ENCODE measurements at places on chromosomes 5 and 9.

- no peak for DNase-seq
Measured at GRCh38 chr5:156950716-156951115, 12.3 kb downstream of the TIMD4 start.

DNA sequence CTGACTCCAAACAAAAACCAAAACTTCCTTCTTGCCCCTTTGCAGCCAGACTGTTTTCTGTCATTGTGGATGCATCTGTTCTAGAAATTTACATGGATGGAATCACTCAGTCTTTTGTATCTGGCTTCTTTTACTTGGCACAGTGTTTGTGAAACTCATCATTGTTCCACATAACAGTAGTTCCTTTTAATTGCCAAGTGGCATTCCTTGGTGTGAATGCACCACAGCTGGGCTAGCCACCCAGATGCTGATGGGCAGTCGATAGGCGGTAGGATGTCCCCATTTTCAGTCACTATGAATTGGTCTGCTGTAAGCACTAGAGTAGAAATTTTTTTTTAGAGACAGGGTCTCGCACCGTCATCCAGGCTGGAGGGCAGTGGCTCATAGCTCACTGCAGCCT is 6.3 kb upstream of the CLPTM1L start:
- DNase-seq: no peak

- no peak for DNase-seq
Measured at GRCh38 chr9:70829591-70830265, 291.7 kb downstream of the TRPM3 start.

GRCh38 chr9:131087354-131087893 is 8.9 kb upstream of the AIF1L start:
- DNase-seq: no peak

DNA sequence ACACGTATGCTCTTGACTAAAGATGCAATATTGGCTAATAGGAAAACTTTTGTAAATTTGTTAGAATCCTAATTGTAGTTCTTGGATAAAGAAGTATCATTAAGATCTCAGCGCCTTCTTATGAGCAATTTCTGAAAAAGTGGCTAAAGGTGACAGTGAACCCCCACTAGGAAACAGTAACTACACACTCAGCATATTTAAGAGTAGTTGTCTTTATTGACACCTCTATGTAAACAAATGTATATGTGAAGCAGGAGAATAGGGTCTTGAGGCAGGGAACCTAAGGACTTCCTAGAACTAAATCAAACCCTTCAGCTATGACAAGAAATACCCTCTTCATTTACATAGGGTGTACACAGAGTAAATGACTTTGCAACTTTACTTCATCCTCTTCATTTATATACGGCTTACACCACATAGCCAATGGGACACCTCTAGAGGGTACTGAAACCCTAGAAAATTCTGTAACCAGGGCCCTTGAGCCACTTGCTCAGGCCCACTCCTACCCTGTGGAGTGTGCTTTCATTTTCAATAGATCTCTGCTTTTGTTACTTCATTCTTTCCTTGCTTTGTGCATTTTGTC is 2.8 kb downstream of the NIPSNAP3A start:
- DNase-seq: no peak

GRCh38 chr5:1174122-1174936 is 27.1 kb upstream of the SLC6A19 start:
- no peak for DNase-seq

GRCh38 chr5:64603676-64604075 is 86.6 kb upstream of the SHISAL2B start:
- DNase-seq: no peak

DNA sequence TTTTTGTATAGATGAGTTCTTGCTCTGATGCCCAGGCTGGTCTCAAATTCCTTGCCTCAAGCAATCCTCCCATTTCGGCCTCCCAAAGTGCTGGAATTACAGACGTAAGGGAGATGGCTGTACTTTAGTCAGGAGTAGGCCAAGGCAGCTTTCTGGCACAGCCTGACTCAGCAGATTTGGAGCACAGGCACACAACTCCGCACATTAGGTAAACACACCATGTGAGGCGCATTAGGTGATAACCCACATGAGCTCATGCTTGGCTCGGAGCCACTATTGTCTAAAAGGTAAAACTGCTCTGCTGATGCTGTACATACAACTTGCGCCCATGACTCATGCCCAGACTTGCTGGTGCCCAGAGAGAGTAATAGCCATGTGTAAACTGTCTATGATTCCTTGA is 1157.9 kb downstream of the TAF11L14 start:
- DNase-seq: no peak

DNA sequence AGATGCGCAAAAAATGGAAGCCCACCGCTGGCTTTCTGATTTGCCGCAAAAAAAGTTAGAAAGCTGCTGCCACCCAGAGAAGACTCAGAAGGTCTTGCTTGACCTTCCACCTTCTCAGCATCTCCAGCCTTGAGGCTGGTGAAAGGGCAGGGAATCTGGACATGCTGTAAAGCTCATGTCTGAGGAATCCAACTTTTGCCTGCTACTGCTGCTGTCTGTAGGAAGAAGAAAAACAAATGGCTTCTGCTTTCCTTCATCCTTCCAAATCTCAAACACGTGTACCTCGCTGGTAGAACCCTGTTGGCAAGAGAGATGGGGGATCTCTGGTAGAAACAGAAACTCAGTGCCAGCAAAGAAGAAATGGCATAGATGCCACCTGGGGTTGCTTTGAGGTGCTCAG is 10.2 kb downstream of the TJP2 start:
- no peak for DNase-seq

DNA sequence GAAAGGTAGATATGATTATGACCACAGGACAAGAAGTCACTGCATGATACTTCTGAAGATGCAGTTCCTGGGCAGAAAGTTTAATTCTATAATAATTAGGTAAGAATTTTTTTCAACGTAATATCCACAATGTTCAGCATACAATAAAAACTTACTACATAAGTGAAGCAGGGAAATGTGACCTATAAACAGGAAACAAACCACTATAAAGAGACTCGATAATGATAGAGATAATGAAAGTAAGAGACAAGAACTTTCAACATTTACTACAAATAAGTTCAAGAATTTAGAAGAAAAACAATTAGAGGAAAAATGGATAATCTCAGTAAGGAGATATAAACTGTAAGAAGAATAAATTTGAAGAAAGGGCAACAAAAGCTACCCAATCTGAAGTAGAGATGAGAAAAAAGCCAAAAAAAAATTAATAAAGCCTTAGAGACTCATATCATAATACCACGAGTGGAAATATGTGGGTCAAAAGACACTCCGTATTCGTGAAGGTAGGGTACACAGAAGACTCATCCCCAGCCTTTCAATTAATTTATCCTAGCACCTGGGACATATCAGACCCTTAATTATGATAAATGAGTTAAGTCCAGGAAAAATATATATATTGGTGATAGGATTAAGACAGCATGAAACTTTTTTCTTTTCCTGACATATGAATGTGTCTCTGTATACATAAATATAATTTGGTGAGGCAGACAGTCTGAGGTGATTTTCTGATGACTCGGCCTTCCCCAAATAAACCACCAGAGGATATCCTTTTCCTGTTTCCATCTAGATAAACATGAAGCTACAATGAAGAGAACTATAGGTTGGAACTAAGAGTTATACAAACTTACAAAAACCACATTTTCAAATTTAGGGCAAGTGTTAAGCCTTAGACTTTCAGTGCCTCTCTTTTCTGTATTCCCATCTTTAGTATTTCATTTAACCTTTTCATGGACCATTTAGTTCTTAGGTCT is 120.4 kb downstream of the RAPGEF6 start:
- no peak for DNase-seq

- no peak for DNase-seq
Measured at GRCh38 chr5:37799865-37800421, 39.9 kb downstream of the GDNF start.

GRCh38 chr5:133457439-133458355 is 154.6 kb downstream of the FSTL4 start:
- no peak for DNase-seq

GRCh38 chr5:181084621-181085195 is 44.6 kb downstream of the BTNL9 start:
- DNase-seq: no peak

GRCh38 chr9:22401671-22402070 is 45.0 kb upstream of the DMRTA1 start:
- no peak for DNase-seq
